Effector CD8-positive, alpha-beta T cell (primary cell): ENCODE measurements at places on chromosomes 12 and 14.
A peak's percentile ranks its signal among the peaks of the same experiment; 100 is the strongest.

GRCh38 chr12:32104572-32105355 lies 1.9 kb upstream of the BICD1 start:
- no peak for DNase-seq

DNA sequence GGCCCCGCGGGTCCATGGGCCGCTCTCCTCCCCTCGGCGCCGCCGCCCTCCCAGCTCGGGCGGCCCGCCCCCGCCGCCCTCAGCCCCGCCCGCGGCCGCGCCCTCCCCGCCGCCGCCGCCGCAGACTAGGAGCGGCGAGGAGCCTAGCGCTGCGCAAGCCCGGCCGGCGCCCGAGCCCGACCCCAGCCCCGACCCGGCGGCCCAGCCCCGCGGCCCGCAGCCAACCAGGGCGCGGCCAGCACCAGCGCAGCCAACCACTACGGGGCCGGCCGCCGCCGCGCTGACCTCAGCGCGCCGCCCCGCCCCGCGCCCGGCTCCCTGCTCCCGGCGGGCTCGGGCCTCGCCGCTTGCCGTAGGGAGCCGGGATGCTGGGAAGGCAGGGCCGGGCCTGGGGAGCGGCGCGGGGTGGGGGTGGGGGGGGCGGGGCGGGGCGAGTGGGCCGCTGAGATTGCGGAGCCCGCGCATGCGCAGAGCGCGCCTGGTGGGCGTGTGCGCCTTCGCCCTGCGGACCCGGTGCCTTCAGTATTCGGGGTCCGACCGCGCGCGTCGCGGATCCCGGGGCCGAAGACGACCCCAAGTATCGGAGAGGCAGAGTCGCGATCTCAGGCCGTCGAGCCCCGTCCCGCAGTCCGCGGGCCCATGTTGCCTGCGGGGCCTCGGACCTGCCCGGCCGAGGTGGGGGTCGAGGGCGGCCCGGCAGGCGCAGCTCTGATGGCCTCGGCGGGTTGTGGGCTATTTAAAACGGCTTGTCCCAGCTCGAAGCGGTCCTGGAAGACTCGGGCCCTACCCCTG lies at the start of gene CDC42BPB:
CDC42BPB (minus strand) TSS at position 178 of the 792 bp plus-strand sequence. CDS start 376 bp downstream, outside the sequence.
- peak; percentile 36 for DNase-seq

- DNase-seq: no peak
Measured at GRCh38 chr14:88351966-88352691, 29.1 kb upstream of the KCNK10 start.

GRCh38 chr14:44029933-44030332 lies 477.1 kb downstream of the FSCB start:
- no peak for DNase-seq

DNA sequence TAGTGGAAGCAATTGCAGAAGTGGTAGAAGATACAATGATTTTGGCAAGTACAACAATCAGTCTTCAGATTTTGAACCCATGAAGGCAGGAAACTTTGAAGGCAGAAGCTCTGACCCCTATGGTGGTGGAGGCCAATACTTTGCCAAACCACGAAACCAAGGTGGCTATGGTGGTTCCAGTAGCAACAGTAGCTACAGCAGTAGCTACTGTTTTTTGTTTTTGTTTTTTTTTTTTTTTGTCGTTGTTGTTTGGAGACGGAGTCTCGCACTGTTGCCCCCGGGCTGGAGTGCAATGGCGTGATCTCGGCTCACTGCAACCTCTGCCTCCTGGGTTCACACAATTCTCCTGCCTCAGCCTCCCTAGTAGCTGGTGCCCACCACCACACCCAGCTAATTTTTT lies 47.4 kb downstream of the IFNG-AS1 start:
- no peak for DNase-seq

- no peak for DNase-seq
Measured at GRCh38 chr12:92650228-92650822, 52.5 kb upstream of the PLEKHG7 start.

- no peak for DNase-seq
Measured at GRCh38 chr14:26897196-26897595, 299.4 kb upstream of the NOVA1 start.

- DNase-seq: no peak
Measured at GRCh38 chr12:122793685-122794106, 19.3 kb downstream of the CCDC62 start.

DNA sequence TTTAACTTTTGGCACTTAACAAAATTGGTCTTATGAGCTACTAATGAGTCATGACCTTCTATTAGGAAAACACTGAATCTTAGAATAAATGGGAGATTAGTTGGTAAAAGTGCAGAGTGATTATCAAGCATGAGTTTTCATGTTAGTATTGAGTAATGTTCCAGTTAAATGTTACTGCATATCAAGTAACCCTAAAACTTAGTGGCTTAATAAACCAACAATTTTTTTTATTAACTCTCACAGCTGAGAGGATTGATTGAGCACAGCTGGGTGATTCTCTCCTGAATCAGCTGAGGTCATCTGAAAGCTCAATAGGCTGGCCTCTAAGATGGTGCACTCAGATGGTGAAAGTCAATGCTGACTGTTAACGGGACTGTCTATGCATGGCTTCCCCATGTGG lies 248.6 kb downstream of the BCL11B start:
- DNase-seq: no peak

GRCh38 chr14:69593018-69593677 lies 18.2 kb upstream of the SUSD6 start:
- DNase-seq: no peak

- no peak for DNase-seq
Measured at GRCh38 chr14:91021991-91022621, 38.3 kb downstream of the RPS6KA5 start.

GRCh38 chr14:99624971-99625370 lies 20.0 kb upstream of the HHIPL1 start:
- no peak for DNase-seq

DNA sequence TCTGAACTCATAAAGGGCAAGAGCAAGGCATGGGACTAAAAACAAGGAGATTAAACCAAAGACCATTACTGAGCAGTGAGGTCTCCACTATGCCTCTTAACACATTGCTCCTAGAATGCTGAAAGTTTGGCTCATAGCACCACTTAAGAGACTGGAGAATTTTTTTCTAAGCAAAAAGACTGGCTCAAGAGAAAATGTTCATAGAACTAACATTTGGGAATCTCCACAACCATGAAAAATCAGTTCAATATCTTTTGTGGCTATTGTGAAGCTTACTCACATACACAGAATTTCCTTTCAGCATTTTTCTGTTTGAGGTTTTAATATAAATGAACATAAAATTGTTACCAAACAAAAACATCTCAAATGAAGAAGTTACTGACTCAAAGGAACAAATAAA lies 255.8 kb downstream of the CCDC91 start:
- DNase-seq: no peak

- DNase-seq: no peak
Measured at GRCh38 chr14:40402957-40403356, 970.7 kb upstream of the FBXO33 start.

GRCh38 chr12:61291647-61292046 lies 968.6 kb upstream of the USP15 start:
- DNase-seq: no peak

DNA sequence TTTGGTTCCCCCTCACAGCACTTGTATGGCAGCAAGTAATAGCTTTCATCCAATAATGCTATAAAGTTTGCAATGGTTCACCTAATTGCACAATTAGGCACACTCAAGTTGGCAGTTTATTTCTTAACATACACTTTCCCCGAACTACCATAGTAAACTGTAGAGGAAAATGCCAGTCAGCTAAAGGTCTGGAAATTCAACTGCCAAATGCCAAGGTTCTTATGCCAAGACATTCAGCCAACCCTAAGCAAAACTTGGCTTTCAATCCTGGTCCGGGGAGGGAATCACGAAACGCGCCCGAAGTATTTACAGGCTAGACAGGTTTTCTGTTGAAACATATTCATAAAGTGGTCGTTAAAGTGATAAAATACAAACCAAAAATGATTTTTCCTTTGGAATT lies 1512.4 kb upstream of the FLRT2 start:
- DNase-seq: no peak

- DNase-seq: no peak
Measured at GRCh38 chr12:39287817-39288216, 155.1 kb downstream of the KIF21A start.

- DNase-seq: no peak
Measured at GRCh38 chr12:11746024-11746771, 96.7 kb downstream of the ETV6 start.

DNA sequence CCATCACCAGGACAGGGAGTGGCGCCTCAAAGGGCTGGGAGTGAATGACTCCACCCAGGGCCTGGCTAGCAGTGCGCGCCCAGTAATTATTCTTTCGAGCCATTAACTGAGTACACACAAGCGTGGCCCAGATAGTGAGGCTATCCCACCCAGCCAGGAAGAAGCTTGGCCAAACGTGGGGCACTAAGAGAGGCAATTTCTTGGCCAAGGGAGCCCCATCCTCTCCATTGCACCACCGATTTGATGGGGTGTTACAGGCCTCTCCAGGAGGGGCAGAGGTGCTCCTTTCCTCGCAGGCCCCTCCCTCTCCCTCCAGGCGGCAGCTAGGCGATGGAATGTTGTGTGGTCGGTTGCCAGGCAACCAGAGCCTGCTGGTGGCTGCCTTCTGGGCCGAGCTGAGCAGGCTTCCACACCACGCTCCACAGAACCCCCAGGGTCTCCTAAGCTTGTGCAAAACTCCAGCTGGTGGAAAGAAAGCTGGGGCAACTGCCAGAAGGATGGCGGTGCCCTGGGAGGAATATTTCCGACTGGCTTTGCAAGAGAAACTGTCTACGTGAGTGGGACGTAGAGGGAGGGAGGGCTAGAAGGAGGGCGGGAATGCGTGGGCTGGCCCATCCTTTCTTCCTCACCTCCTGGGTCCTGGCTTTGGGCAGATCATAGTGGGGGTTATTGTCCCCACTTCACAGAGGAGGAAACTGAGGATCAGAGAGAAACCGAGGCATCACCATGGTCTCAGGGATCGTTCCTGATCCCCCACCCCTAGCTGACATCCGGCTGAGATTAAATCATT lies at the start of gene CFAP73:
CFAP73 (plus strand) TSS at position 364 of the 790 bp plus-strand sequence; CDS start at position 498, 134 bp downstream.
- no peak for DNase-seq

- no peak for DNase-seq
Measured at GRCh38 chr14:104171029-104171697, 32.8 kb downstream of the KIF26A start.
